ENCODE measurements at places on chromosomes 2 and 18. TPM values are rescaled to one million over a fixed set of nuclear protein-coding genes. Genes with fewer than 3 reads are reported as not detected.

Gene RUFY4
- not detected for total RNA-seq

Gene IL36G
- total RNA-seq: 223 TPM

- peaks cover 3% of the 10 kb centered on the region for H3K4me1 ChIP-seq
- peak overlapping the region; percentile 78 for H3K27ac ChIP-seq
- peak overlapping the region; percentile 7 for H3K4me3 ChIP-seq
- DNase-seq: peak; percentile 36
- no peaks in the 10 kb centered on the region for H3K36me3 ChIP-seq
- H3K27me3 ChIP-seq: peaks cover 10% of the 10 kb centered on the region
Measured at GRCh38 chr2:136131961-136132824, 14.2 kb upstream of the CXCR4 start.

- H3K4me3 ChIP-seq: no peak overlapping the region
- DNase-seq: no peak
- no peaks in the 10 kb centered on the region for H3K4me1 ChIP-seq
- no peaks in the 10 kb centered on the region for H3K36me3 ChIP-seq
- H3K27me3 ChIP-seq: no peaks in the 10 kb centered on the region
Measured at GRCh38 chr2:88003074-88003755, 13.1 kb downstream of the RNU2-63P start.

Gene ANKRD36C
- total RNA-seq: 4.1 TPM

All from esophagus squamous epithelium (tissue), 5 donors.